Fibroblast of pulmonary artery (primary cell): ENCODE measurements at places on chromosomes 1 and 21.

GRCh38 chr1:221912230-221912629, 170.3 kb upstream of the DUSP10 start:
- no peak for DNase-seq

DNA sequence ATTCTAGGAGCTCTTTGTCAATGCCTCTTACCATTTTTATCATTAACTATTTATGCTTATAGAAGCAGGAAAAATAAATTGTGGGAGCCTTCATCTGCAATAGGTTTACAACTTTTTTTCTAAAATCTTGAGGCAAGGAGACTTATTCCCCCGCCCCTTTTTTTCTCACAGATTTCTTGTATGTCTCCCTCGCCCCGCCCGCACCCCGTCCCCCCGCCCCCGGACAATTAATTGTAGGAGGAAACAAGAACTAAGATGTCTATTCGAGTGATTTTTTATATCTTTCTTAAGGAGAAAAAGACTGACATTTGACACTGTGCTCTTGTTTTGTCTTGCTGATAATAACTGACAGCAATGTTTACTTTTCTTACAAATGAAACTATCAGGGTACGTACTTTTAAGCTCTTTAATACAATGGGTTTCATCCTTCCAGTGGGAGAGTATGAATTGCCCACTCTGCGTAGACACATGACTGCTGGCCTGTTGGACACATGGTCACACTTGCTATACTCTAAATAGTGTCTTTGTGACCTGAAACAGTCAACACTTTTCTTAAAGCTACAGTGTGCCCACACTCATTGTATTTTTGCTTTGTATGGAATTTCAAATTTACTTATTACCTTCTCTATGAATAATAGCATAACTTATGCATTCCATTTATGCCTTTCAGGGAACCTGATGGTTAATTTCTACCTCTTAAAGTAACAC, 1.5 kb upstream of the IVNS1ABP start:
- no peak for DNase-seq

DNA sequence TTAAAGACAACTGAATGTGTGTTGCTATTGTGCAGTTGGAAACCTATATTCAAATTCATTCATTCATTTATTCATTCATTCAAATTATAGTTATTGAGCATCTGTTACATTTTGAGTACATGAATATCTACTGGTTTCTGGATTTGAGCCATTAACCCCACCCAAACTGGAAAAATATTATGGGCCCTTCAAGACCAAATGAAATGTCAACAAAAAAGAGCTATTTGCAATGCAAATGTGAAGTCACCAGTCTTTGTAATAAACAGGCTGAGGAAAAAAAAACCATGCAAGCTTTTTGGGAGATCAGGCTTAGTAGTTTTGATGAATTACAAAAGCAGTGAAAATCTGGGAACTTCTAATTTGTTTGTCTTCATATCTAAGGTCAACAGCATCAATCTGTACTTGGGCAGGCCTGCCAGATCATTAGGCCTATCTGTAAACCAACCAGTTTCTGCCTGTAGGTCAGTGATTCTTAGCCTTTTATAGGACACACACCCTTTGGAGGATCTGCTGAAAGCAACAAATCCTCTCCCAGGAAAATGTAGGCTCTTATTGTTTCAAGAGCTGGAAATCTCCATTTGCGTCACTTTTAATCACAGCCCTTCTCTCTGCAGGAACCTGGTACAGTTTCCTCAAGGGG, 134.7 kb downstream of the FAM78B start:
- no peak for DNase-seq

GRCh38 chr21:19244502-19245187, 841.1 kb upstream of the TMPRSS15 start:
- DNase-seq = no peak

DNA sequence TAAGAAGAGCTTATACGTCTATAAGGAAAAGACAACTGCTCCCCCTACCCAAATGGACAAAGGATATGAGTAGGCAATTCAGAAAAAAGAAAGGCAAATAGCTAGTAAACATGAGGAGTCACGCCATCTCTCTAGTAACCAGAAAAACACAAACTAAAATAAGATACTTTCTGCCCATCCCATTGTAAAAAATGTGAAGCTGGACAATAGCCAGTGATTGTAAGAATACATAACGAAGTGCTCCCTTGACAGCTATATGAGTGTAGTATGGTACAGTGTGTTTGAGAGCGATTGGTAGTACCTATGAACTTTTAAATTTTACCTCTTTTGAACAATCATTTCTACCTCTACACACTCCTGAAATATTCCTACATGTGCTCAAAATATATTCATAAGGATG, 7.5 kb upstream of the GJA8 start:
- DNase-seq = peak; percentile 27

DNA sequence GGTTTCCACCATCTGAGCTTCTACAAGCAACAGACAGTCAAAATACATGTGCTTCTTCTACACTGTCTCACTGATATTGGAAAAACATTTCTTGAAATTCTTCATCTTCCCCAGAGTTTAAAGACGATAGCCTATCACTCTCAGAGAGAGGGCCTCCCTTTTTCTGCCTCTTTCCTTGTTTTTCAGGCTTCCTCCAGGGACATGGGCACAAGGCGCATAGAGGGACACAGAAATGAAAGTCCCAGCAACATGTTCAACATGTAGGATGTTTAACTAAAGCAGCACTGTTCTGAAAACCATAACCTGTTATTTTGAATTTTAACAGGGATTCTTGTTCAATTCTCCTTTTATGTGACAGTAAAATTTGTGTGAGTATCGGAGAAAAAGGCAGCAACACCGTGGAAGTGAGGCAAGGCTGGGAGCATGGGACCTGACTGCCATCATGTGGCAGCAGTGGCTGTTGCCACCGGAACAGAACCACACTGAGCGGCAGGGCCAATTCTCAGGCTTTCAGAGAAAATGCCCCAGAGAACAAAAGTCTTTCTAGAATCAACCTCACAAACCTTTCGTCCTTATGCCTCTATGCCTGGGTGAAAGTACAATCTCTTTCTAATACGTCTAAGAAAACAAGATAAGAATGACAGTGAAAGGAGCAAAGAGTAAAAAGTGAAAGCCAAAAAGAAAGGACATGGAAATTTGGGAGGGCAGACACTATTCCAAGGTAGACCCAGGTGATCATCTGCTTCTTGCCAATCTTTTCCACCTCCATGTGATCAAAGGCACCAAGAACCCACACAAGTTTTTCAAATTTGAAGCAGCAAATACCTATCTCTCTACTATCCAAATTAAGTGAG, 54.5 kb downstream of the PCNX2 start:
- peak; percentile 73 for DNase-seq

DNA sequence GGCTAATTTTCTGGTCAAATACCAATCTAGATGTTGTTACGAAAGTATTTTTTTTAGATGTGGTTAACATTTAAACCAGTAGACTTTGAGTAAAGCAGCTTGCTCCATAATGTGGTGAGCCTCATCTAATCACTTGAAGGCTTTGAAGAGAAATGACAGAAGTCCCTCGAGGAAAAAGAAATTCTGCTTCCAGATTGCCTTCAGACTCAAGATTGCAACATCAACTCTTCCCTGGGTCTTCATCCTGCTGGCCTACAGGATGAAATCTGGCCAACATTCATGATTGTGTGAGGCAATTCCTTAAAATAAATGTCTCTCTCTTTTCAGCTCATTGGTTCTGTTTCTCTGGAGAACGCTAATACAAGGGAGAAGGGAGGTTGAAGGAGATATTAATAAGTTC, 32.5 kb upstream of the SSX2IP start:
- peak; percentile 83 for DNase-seq

- peak; percentile 48 for DNase-seq
These were observed 102.8 kb downstream of the RIPK4 start for GRCh38 chr21:41663805-41664788.

- DNase-seq = no peak
These were observed 24.2 kb upstream of the FAM20B start for GRCh38 chr1:179001451-179001850.

DNA sequence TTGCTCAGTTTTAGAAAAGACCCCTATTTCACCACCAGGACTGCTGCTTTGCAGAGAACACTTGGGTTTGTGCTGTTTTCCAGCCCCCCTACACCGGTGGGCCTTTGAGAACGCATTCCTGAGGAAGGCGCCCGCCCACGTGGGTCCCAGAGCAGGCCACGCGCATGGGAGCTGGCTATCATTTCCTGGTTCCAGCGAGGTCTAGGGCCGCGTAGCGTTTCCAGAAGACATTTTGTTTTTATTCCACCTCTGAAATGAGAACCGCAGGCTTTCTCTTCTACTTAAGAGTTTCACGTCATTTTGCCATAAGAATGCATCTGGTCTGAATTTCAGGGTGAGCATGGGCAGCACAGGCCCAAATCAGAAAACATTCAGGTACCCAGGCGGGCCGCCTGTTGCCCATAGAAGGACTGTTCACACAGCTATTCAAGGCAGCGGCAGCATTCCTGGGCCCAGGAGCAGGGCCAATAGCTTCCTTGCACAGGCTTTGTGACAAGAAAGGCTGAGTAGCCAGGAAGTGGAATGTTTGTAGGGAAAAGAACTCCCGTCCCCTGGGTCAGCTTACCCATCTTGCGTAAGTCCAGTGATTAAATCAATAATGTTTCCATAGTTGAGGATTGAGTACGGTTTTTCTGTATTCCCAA, 1.4 kb upstream of the KLHL21 start:
- DNase-seq = peak; percentile 91

- no peak for DNase-seq
These were observed 40.9 kb downstream of the STX6 start for GRCh38 chr1:180981596-180982387.

GRCh38 chr1:151837197-151837596, 2.4 kb downstream of the C2CD4D start:
- no peak for DNase-seq

DNA sequence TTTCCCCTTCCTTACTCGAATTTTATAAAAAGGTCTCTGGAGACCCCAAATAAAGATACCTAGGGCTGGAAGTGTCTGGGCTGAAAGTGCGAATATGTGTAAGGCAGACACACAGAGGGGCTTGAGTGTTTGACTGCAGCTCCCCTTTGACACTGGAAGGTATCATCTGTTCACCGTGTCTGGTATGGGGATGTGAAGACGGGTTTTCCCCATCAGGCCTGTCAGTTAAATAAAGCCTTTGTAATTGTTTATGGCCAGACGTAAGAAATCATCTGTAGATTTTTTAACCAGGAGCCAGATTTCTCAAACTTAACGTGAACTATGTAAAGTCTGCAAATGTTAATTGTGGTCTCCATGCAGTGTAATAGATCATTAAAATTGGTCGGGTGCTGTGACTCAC, 1173.4 kb downstream of the AMY1C start:
- no peak for DNase-seq

GRCh38 chr1:171116676-171117075, 26.0 kb downstream of the FMO3 start:
- DNase-seq = no peak

- DNase-seq = no peak
These were observed 30.2 kb upstream of the EXOSC10 start for GRCh38 chr1:11129649-11130390.

DNA sequence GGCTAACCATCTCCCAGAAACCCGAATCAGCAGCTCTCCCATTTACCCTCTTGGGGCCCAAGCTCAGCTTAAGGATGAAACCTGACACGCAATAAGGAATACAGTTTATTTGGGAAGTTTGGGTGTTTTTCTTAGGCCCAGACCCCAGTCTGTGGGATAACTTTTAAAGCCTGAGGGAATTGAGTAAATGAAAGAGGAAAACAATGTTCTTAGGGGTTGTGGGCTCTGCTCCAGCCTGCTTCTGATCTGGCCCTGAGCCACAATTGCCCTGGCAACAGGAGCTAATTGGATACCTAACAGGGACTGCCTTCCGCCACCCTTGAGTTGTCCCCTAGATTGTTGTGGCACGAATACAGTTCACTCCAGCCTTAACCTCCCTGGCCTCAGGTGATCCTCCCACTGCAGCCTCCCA, 20.1 kb downstream of the DYRK3 start:
- DNase-seq = no peak

GRCh38 chr1:16173447-16174260, 17.8 kb upstream of the EPHA2 start:
- DNase-seq = peak; percentile 73

DNA sequence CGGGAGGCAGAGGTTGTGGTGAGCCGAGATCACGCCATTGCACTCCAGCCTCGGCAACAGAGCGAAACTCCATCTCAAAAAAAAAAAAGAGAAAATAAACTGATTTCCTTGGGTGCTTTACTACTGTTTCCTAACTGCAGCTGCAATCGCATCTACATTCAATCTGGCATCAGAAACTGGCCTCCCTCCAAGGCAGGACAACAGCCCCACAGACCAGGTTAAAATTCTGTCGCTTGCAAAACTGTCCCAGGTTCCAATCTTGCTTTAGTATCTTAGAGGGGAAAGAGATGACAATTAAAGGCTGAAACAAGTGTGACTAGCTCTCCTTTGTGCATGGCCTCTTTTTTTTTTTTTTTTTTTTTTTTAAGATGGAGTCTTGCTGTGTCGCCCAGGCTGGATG, 32.4 kb upstream of the SLC25A33 start:
- no peak for DNase-seq

- no peak for DNase-seq
These were observed 106.7 kb downstream of the PTPRU start for GRCh38 chr1:29342983-29343382.

GRCh38 chr1:3483801-3484444, 29.5 kb downstream of the ARHGEF16 start:
- DNase-seq = peak; percentile 18

DNA sequence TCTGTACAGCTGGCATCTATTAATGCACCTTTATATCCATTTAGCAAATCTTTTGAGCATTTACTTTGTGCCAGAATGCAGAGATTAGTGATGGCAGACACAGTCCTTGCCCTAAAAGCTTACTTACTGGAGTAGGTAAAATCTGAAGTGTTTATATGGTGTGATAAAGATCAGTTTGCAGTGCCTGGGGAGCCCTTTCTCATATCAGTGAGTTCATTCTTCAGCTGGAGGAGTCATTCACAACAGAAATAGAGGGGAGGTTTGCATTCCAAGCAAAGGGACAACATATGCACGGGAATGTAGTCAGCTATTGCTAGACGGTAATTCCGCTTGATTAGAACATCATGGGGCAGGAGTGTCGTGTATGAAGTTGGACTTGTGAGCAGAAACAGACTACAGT, 8.4 kb downstream of the SLC35F3 start:
- no peak for DNase-seq
